ENCODE measurements at places on chromosomes 1 and 21. TPM values are rescaled to one million over a fixed set of nuclear protein-coding genes. Genes with fewer than 3 reads are reported as not detected.

Gene TSSK3
- 3.6 TPM for total RNA-seq

Gene PHACTR4
- total RNA-seq = 63.4 TPM

Gene MEX3A
- total RNA-seq = 15.8 TPM

Gene TENT5C
- total RNA-seq = 8.9 TPM

Gene RIMS3
- total RNA-seq = 5.7 TPM

Gene SLC45A1
- total RNA-seq = 11.3 TPM

Gene CYP2J2
- total RNA-seq = not detected

Gene ETNK2
- 6.7 TPM for total RNA-seq

Gene CELA3A
- 5.9 TPM for total RNA-seq

Gene UBE2U
- total RNA-seq = not detected

Gene SPRR1B
- not detected for total RNA-seq

Gene NBPF10
- 2.8 TPM for total RNA-seq

Gene USP25
- total RNA-seq = 26.1 TPM

Gene FAM163A
- total RNA-seq = not detected

Gene NHLH1
- 0.18 TPM for total RNA-seq
